ENCODE measurements at places on chromosomes 2 and 18.

DNA sequence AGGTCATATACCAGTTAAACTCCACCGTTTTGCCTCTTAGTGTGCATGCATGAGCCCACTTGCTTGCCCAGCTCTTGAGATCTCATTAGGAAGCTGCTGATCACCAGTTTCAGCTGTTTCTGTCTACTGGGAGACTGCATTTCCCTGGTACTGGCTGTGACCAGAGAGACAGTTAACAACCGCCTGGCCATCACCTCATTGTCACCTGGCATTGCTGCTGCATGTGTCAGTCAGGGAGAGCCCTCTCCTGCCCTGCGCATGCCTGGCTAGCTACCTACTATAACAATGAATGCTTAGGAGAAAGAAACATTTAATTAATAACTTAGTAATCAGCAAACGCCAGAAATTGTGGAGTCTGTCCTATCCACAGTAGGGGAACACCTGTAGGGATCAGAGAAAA is 265.8 kb upstream of the CYRIA start:
- no peak for DNase-seq

DNA sequence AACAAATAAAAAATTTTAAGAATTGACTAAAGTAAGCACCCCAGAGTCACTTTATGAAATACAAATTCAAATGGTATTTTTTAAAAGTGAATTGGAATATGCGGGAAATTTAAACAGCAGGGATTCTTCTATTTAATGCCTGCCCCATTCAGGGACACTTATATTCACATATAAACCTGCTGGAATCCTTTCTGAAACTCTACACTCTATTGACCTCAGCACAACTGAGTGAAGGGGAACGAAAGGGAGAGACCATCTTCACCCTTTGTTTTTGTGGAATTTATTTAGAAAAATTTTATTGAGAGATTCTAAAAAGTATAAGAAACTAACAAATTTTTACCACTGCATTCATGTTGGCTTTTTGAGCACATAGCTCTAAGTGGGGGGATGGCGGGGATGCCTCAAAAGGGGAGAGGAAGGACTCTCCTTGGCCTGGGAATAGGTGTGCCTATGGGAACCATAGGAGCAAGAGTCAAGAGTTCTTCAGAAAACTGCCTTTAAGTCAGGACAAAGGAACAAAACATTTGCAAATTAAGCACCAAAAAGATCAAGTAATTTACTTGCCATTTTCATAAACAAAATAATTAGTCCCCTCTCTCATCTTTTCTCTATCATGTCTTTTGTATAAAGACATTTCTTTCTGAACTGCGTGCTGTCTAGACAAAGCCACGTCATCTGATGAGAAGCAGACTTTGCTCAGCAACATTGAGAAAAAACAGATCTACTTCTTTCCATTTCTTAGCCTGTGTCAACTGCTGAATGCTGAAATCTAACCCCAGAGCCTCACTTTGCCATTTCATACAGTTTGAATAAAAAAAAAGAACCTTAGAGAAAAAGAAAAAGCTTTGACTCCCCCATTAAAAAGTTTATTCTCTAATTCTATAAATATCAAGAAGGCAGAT is 21.6 kb upstream of the FLACC1 start:
- no peak for DNase-seq

DNA sequence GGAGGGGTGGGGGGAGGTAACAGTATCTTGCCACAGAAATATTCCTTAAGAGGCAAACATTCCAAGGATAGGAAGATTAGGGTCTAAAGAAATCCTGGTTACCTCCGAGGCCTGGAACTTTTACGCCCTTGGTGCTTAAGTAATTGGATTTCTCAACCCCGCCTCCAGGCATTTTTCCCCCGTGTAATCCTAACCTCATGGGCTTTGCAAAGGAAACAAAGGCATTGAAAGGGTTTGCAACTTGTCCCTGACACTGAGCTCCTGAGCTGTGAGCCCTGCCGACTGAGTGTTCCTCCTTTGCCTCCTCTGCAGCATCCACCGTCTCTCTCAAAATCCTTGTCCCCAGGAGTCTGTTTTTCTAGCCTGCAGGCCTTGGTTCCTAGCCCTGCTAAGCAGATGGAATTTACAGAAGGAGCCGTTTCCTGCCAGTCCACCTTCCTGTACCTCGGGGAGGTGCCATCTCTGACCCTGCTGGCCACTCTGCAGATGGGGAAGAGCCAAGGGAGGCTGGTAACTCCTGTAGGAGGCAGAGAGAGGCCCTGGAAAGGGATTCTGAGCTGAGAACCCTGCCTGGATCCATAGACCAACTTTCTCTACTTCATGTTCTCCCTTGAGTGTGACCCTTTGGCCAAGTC is 24.2 kb downstream of the TET3 start:
- DNase-seq = no peak

GRCh38 chr18:3840766-3841165 is 390.8 kb downstream of the TGIF1 start:
- no peak for DNase-seq

GRCh38 chr2:179265082-179265510 is 464 bp upstream of the SESTD1 start:
- no peak for DNase-seq

GRCh38 chr2:225600444-225600843 is 200.9 kb downstream of the NYAP2 start:
- DNase-seq = no peak
